Naive thymus-derived CD8-positive, alpha-beta T cell (primary cell): ENCODE measurements at places on chromosomes 6 and 20.
A peak's percentile ranks its signal among the peaks of the same experiment; 100 is the strongest.

GRCh38 chr6:52522655-52523054 is 54.2 kb downstream of the TRAM2 start:
- DNase-seq: no peak

- no peak for DNase-seq
Measured at GRCh38 chr20:22562620-22563019, 21.8 kb downstream of the FOXA2 start.

DNA sequence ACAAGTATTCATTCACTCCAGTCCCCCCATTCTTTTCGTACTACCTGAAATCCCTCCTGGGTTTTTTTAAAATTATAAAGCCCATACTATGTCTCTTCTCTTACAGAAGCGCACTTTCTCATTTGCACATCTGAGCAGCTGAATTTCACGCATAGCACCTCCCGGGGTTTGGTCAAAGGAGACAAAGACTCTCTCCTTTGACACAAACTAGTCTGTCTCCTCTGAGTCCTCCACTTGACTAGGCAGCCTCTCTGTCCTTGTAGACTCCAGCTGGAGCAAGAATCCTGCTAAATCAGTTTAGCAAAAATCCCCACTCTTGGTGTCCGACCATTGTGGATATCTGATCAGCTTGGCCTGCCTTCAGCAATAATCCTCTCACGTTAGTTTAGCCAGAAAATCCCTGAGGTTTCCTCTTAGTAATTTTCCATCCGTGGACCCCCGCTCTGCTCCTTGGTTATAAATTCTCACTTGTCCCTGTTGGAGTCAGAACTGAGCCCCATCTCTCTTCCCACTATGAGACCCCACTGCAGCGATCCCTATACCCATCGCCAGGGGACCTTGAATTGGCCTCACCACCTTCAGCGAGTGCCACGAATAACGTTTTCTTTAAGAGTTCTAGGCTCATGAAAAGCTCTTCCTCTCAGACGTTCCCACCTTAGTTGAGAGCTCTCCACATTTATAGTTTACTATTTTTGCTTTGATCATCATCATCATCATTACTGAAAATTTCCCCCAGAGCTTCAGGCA is 29.0 kb downstream of the PDYN start:
- no peak for DNase-seq

DNA sequence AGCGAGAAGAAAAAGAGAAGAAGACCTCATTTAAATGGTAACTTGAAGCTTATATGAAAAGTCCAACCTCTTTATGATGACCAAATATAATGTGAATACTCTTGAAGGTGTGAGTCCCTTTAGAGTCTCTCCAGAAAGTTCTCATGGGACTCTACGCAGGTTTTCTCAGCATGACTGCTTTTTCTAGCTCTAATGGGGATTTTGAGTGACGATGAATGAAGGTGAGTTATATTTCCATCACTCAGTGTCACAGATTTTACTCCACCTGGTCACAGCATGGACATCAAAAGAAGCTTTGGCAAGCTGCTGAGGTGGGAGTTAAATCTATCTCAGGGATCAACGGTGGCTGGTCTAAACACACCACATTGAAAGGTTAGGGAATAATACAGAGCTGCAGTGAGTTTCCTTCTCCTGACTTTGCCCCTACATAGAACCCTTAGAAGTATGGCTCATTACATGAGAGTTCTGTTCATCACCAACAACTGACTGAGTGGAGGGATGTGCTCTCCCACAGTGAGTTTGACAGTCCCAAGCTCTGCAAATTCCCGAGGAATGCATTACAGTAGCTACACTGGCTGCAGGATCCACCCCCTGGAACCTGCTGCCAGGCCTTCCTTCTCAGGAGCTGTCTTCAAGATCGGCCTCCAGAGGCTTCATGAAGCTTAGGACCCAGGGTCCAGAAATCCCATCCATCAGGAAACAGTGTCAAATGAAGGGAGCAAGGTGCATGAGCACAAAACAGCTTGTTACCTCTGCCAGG is 126.8 kb downstream of the FOXC1 start:
- no peak for DNase-seq

- DNase-seq: peak; percentile 21
Measured at GRCh38 chr6:166456395-166457156, 73.8 kb upstream of the MPC1 start.

GRCh38 chr6:42105156-42105648 is 37.2 kb downstream of the C6orf132 start:
- no peak for DNase-seq

GRCh38 chr20:19211661-19212468 is 577 bp upstream of the SLC24A3 start:
- no peak for DNase-seq

GRCh38 chr20:34251619-34252018 is 10.4 kb downstream of the ASIP start:
- DNase-seq: no peak
